Natural killer cell treated with Interleukin-12 subunit alpha and Interleukin-12 subunit beta and Interleukin-15 and Interleukin-18, amount 100 ng/mL, for 72 hours (primary cell): ENCODE measurements at places on chromosomes 7 and 10. TPM values are rescaled to one million over a fixed set of nuclear protein-coding genes. Genes with fewer than 3 reads are reported as not detected.

NEBL gene
- not detected for total RNA-seq

HOXA10 gene
- total RNA-seq, result 0.88 TPM

LEP gene
- not detected for total RNA-seq

CASTOR2 gene
- 8.4 TPM for total RNA-seq

- no peak for DNase-seq
Observed at GRCh38 chr10:34580643-34581042, 234.5 kb downstream of the PARD3 start.

GRCh38 chr7:155746188-155746587 is 66.1 kb downstream of the SHH start:
- no peak for DNase-seq

- DNase-seq, result no peak
Observed at GRCh38 chr10:122338609-122339441, 35.7 kb upstream of the PLEKHA1 start.

DNA sequence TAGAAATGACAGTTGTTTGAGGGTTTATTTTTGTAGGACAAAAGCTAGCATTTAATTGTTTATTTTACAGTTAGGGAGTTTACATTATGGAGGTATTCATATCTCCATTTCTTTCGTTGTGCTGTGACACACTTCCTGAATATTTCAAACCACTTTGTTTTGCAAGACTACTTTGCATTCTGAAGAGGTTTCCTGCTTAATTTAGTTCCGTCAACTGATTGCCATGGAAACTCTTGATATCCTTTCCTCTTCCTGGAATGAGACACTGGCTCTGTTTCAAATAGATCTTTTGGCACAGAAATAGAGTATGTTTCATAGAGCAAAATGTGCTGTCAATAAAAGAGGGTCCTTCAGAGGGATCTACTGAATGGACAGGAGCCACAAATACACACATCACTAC is 159.5 kb upstream of the AGR3 start:
- DNase-seq, result no peak

DNA sequence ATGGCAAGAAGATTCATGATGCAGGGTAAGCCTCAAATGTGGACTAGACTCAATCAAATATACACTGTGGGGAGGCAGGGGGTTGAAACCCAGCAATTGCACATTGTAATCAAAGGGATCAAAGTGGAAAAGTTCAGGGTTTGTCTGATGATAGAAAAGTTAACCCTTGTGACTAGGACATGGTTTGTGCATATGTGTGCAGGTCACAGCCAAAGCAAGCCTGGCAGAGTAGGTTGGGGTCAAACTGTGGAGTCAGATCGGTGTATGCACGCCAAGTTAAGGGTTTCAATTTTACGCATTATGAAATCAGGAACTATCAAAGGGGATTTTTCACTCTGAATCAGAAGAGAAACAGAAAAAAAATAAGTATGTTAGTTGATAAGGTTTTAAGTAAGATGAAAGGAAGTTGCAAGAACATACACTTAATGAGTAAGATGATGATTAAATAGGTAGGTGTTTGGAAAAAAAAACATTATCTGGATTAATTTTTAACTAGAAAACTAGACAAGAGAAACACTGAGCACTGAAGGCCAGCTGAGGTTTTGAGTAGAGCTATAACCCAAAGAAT is 188.3 kb downstream of the DGKB start:
- DNase-seq, result no peak

DNA sequence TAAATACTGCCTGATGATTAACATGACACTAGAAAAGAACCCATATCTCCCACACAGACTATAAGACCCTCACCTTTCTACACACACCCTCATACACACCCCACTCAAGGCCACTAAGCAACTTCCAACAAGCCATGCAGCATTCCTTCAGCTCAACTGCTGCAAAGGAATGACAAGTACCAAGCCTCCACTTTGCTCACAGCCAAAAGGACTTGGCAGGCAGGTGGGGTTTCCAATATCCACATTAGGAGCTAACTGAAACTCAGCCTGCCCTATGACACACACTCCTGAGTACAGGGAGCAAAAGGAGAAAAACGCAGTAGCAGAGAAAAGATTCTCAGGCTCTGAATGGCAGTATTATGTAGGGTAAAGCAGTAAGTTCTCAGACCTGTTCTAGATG is 13.4 kb downstream of the USP54 start:
- no peak for DNase-seq

GRCh38 chr10:92822060-92822634 is 26.2 kb upstream of the EXOC6 start:
- no peak for DNase-seq

GRCh38 chr10:73576178-73576889 is 14.8 kb downstream of the USP54 start:
- DNase-seq, result no peak

DNA sequence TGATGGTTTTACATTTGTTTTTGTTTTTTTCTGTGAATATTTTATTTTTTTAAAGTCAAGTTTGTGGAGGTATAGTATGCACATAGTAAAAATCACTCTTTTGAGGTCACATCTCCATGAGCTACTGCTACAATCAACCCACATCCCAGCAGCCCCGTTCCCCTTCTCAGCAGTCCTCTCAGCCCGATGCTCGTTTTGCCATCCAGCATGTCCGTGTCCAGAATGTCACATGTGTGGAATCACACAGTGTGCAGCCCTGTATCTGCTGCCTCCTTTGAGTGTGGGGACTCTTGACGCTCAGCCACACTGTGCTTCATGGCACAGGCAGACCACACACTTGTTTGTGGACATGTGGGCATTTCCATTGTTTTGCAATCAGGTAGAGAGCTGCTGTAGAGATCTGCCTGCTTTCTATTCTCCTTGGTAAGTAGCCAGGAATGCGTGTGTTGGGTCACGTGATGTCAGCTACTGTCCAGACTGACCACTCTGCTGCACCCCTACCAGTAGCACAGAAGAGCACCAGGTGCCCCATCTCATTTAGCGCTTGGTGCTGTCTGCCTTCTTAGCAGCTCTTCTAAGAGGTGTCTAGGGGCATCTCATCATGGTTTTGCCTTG is 71.6 kb upstream of the CAMK2B start:
- DNase-seq, result no peak

- DNase-seq, result no peak
Observed at GRCh38 chr10:129440247-129440646, 26.8 kb upstream of the MGMT start.
